Activated naive CD4-positive, alpha-beta T cell treated with anti-CD3 and anti-CD28 coated beads, Interleukin-2, amount 10 ng/mL, durations not matched to agents 5 hours and 36 hours (primary cell): ENCODE measurements at places on chromosomes 4 and X. TPM values are rescaled to one million over a fixed set of nuclear protein-coding genes. Genes with fewer than 3 reads are reported as not detected.

Gene UGT2A1
- total RNA-seq: not detected

Gene MAP7D2
- total RNA-seq: 0.15 TPM

Gene MAGEB10
- not detected for total RNA-seq

Gene JCHAIN
- 0.99 TPM for total RNA-seq

Gene TAF7L
- total RNA-seq: not detected

Gene MAP3K15
- total RNA-seq: 0.34 TPM

Gene AGTR2
- total RNA-seq: not detected

Gene TMPRSS11A
- total RNA-seq: not detected

Gene MAD2L1
- 42.1 TPM for total RNA-seq

Gene CD99
- 290 TPM for total RNA-seq

Gene SHISA3
- total RNA-seq: 0.72 TPM

Gene NLRP2B
- total RNA-seq: not detected

Gene TLR3
- 0.53 TPM for total RNA-seq

Gene HPGD
- total RNA-seq: 10.0 TPM

Gene HSD17B13
- 0.15 TPM for total RNA-seq

Gene MSL3
- 103 TPM for total RNA-seq

Gene TCEAL9
- 1.4 TPM for total RNA-seq

Gene USP17L10
- not detected for total RNA-seq

Gene AADAT
- total RNA-seq: not detected

Gene MEPE
- not detected for total RNA-seq

Gene DNAAF6
- total RNA-seq: not detected
